NCI-H2171 (cell line): ENCODE measurements at places on chromosomes 6 and 20.

DNA sequence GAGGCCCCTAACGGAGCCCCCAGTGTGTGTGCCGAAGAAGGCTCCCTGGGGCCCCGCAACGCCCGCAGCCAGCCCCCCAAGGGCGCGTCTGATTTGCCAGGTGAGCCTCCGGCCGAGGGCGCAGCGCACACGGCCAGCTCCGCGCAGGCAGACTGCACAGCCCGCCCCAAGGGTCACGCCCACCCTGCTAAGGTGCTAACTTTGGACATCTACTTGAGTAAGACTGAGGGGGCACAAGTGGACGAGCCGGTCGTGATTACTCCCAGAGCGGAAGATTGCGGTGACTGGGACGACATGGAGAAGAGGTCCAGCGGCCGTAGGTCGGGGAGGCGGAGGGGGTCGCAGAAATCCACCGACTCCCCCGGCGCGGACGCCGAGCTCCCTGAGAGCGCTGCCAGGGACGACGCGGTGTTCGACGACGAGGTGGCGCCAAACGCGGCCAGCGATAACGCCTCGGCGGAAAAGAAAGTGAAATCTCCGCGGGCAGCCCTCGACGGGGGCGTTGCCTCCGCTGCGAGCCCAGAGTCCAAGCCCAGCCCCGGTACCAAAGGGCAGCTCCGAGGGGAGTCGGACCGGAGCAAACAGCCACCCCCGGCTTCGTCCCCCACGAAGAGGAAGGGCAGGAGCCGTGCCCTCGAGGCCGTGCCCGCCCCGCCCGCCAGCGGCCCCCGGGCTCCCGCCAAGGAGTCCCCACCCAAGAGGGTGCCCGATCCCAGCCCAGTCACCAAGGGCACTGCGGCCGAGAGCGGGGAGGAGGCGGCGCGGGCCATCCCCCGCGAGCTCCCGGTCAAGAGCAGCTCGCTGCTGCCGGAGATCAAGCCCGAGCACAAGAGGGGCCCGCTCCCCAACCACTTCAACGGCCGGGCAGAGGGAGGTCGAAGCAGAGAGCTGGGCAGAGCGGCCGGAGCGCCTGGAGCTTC, 117.0 kb downstream of the RTN4IP1 start:
- no peak for DNase-seq

GRCh38 chr6:41201764-41202173, 820 bp upstream of the TREML2 start:
- no peak for DNase-seq

DNA sequence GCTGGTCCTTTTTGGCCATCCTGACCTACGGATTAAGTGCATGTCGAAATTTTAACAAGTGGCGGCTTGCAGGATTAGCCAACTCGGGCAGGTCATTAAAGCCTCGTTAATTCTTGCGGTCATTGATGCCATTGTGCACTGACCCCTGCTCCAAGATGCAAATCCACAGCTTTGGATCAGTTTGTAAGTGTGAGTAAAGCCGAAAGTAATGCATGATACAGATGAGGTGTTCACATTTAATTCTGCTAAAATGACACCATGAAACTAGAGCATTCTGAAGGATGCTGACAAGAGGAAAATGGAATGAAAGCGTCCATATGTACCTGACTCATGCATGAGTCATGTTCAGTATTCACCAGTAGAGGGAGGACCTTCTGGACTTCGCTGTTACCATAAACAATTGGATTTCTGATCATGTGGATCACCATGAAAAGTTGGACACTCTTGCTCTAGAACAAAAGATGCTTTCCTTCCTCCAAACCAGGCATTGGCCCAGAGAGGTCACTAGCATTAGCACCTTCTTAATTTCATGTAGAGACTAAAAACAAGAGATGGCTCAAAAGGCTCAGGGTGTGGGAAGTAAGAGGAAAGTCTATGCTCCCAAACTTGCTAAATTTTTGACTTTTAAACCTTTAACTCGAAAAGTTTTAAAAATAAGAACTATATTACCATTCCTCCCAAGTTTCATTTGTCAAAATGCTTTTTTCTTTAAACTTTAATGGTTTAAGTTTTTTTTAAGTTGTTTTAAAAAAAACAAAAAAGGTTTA, 48.0 kb downstream of the MUC22 start:
- no peak for DNase-seq

GRCh38 chr6:39496915-39497314, 174.4 kb upstream of the KCNK16 start:
- DNase-seq = no peak

DNA sequence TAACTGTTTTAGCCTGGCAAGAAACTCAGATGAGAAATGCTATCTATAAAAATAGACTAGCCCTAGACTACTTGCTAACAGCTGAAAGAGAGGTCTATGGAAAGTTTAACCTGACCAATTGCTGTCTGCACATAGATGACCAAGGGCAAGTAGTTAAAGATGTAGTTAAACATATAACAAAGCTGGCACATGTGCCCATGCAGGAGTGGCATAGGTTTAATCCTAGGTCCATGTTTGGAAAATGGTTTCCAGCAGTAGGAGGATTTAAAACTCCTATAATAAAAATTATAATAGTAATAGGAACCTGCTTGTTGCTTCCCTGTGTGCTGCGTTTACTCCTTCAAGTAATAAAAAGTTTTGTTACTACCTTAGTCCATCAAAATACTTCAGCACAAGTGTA, 51.2 kb upstream of the ADGRF4 start:
- no peak for DNase-seq

DNA sequence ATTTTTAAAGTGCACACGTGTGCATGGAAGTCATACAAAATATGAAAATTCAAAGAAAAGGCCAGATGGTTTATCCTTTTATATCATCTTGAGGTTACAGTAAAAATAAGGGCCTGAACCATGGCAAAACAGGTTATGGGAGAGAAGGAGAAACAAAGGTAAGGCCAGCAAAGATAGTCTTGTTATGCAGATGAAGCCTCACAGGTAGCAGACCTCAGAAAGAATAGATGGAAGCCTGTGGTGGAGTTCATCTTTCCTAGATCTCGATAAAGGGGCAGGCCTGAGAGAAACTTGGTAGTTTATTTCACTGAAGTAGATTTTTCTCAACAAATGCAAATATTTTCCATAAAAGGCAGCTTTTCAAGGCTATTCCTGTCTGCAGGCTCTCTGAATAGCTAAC, 693.8 kb downstream of the KHDRBS2 start:
- no peak for DNase-seq

DNA sequence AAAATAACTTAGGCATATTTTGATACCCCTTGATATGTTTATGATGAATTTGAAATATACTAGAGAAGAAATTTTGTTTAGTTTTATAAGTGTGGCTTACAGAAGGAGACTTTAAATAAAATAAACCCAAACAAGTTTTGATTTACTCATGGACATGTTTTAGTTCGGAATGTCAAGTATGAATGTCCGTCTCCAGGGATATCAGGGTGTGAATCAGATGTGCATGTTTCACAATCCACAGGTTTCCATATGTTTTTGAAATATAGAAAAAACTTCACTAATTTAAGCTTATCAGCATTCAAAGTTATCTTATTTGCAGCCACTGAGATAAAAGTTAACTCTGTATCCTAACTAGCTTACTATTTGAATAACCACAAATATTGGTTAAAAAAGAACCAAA, 51.5 kb downstream of the PLCB1 start:
- DNase-seq = no peak

DNA sequence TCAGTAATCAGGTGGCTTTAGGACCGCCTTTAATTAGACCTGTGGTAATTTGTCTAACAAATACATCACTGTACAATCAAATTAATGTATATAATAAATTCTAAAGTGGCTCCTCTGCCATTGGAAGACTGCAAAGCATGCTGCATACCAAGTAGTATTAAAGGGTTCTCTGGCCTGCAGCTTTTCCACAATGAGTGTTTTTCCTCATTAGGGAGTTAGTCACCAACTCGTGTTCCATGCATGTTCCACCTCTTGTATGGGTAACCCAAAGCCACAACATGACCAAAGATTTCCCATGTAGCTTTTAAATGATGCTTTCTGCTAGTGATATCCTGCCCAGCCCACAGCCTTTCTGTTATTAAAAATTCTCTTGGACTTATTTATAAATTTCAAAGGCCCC, 218.7 kb downstream of the FUT9 start:
- DNase-seq = no peak

GRCh38 chr6:33620158-33620855, 815 bp upstream of the ITPR3 start:
- DNase-seq = no peak

DNA sequence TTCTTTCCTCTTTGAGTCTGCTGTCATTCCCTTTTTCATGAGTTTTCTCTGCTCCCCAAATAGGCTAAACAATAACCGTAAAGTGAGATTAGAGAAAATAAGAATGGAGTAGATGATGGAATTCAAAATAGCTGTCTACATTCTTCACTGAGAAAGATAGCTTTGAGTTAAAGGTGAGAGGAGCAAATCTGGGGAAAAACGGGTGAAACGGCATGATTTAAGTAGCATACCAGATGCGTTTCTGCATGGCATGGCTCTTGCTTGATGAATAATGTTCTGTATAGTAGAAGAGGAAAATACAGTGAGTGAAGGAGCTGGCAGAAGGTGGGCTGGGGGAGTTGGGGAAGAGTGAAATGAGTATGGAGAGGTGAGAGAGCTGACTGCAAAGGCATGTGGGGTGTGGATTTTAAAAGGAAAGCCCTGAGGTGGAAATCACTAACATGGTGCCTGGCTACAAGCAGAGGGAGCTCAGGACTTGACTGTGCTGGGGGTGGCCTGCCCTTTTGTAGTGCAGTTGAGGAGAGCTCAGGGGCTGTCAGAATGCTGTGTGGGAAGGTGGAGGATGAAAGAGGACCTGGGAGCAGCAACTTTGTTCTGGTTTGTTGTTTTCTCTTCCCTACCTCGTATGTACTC, 8.8 kb downstream of the BICRAL start:
- no peak for DNase-seq

DNA sequence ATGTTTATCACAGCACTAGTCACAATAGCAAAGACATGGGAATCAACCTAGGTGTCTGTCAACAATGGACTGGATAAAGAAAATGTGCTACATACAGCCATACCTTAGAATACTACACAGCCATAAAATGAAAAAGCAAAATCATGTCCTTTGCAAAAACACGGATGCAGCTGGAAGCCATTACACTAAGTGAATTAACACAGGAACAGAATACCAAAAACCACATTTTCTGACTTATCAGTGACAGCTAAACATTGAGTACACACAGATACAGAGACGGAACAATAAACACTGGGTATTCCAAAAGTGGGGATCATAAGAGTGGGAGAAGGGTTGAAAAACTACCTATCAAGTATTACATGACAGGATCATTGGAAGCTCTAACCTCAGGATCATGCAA, 43.3 kb upstream of the DST start:
- DNase-seq = no peak
